Dermis microvascular lymphatic vessel endothelial cell (primary cell): ENCODE measurements at places on chromosomes 7 and 10. TPM values are rescaled to one million over a fixed set of nuclear protein-coding genes. Genes with fewer than 3 reads are reported as not detected.

- DNase-seq = no peak
Measured at GRCh38 chr10:78330884-78331283, 297.2 kb downstream of the RPS24 start.

GRCh38 chr10:118565301-118566075, 30.0 kb downstream of the PRLHR start:
- no peak for DNase-seq

DNA sequence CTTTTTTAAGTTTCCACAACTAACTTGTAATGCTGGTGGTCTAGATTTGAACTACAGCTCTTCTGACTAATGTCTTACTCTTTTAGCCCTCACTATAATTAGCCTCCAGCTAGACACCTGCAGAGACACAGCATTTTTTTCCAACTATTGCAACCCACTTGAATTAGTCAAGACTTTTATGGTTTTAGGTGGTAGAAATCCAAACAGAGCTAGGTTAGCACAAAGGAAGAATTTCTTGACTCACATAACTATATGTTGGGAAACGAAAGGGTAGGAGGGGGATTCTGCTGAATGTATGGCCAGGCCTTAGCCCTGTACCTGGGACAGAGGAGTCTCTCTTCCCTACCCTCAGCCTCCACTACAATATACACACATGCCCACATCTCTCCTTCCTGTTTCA, 586.1 kb downstream of the INHBA start:
- DNase-seq = no peak

DNA sequence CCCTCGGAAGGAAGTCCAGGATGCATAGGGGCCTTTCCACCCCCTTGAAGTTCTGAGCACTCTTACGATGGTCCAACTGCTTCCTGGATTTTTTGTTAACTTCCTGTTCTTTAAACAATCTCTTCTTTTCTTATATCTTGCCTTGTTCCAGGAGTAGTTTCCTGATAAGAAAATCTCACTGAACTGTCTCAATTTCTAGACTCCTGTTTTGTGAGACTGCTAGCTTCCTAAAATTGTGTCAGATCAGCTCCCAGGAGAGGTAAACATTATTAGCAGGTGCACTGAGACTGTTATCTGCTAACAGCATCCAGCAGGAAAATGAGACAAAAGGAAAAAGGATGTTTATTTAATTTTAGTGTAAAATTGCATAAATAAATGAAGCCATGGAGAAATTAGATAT, 106.2 kb upstream of the PITRM1 start:
- DNase-seq = no peak

Gene CNNM1
- total RNA-seq = under 0.01 TPM in 1 of 2 replicates, not detected in the other

DNA sequence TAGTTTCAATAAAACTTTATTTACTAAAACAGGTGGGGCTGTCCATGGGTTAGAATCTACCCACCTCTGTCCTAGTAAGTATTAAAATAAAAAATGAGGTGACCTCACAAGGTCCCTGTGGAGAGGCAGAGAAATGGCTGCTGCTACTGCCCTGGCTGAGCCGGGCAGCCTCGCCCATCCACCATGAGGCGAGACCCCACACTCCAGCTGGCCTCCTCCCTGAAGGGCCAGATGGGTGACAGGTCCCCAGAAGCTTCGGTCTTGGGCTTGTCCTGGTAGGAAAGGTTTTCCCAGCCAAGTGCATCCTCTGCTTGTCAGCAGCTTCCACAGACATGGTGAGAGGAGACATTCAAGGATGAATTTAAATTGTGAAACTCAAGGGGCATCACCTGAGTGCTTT, 565.8 kb downstream of the PTPRN2 start:
- DNase-seq = no peak

Gene CDNF
- 0.26 and 0.38 TPM in 2 replicates for total RNA-seq

- DNase-seq = no peak
Measured at GRCh38 chr10:50650481-50650880, 26.7 kb upstream of the SGMS1 start.

DNA sequence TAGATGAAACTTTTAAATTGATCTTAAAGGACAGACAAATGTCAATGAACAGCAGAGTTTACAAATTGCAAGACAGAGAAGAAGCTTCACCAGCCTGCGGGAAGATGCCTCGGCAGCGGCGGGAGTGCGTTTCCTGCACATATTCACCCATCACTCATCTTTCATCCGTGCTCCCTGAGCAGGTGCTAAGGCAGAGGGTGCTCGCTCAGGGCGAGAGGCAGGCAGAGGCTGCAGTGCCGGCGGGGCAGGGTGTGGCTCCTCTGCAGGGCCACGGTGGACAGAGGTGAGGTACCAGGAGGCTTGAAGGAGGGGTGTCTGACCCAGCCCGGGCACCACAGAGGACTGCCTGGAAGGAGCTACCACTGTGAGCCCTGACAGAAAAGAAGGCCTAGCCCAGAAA, 155.2 kb upstream of the PPP2R2D start:
- DNase-seq = no peak

GRCh38 chr7:14842523-14842922, 60.0 kb downstream of the DGKB start:
- DNase-seq = no peak

Gene SLC26A3
- not detected in 2 replicates for total RNA-seq

- no peak for DNase-seq
Measured at GRCh38 chr7:106312099-106312871, 27.5 kb upstream of the NAMPT start.

DNA sequence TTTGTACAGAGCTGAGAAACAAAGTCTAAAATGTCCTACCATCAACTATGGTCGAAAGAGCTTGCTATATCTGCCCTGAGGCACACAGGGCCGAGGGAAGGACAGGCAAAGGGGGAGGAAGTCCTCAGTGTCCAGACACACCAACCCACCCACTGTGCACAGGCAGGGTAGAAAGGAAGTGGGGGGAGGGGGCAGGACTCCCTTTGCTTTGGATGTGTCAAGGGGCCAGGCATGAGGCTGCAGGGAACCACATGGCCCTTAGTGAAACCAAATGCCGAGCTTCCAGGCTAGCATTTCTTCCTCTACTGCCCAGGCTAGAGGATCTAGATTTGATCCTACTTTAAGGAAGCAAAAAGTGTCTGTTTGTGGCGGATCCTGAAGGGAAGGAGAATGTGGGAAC, 28.6 kb downstream of the KCNH2 start:
- no peak for DNase-seq

- DNase-seq = no peak
Measured at GRCh38 chr10:12252882-12253546, 57.0 kb downstream of the CDC123 start.
